ENCODE measurements at places on chromosomes 1 and 21. TPM values are rescaled to one million over a fixed set of nuclear protein-coding genes. Genes with fewer than 3 reads are reported as not detected.

The CLCA1 gene
- not detected for total RNA-seq

The SLC2A5 gene
- total RNA-seq: 0.62 TPM

The C1QA gene
- 0.13 TPM for total RNA-seq

The AGPAT3 gene
- total RNA-seq: 38.0 TPM

The DMRTA2 gene
- total RNA-seq: 0.13 TPM

The SPRR2G gene
- not detected for total RNA-seq

The KRTAP19-1 gene
- total RNA-seq: not detected

The CDC20 gene
- total RNA-seq: 27.0 TPM

The PCSK9 gene
- 0.25 TPM for total RNA-seq

The GBP6 gene
- total RNA-seq: not detected

The ANKRD65 gene
- 0.40 TPM for total RNA-seq

The OPRD1 gene
- total RNA-seq: under 0.01 TPM

The OR14I1 gene
- total RNA-seq: not detected

The PHTF1 gene
- 36.3 TPM for total RNA-seq

The HENMT1 gene
- total RNA-seq: 2.7 TPM

The A3GALT2 gene
- total RNA-seq: not detected

The GIPC2 gene
- 0.92 TPM for total RNA-seq

The CCDC27 gene
- not detected for total RNA-seq

The PLA2G2A gene
- total RNA-seq: not detected

The APOBEC4 gene
- 0.06 TPM for total RNA-seq

The JAM2 gene
- total RNA-seq: 0.93 TPM

The PRR9 gene
- total RNA-seq: not detected

Data from aortic smooth muscle cell (primary cell).